ENCODE measurements at places on chromosomes 16 and 17.

DNA sequence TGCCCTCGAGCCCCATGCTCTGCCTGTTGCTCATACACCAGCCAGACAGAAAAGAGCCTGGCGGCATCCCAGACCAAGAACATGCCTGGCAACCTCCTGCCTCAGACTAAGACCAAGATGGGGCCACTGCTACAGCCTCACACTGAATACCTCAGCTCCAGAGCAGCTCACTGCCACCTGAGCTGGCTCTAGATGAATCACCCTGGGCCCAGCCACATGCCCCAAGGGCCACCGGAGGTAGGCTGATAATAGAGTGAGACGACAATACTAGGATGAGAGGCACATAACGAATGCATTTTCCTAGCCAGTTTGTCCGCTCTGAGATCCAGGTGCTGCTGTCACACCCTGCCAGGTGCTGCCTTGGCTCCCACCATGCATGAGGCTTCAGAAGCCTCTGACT lies 13.0 kb downstream of the PIP4K2B start:
- no peak for DNase-seq

DNA sequence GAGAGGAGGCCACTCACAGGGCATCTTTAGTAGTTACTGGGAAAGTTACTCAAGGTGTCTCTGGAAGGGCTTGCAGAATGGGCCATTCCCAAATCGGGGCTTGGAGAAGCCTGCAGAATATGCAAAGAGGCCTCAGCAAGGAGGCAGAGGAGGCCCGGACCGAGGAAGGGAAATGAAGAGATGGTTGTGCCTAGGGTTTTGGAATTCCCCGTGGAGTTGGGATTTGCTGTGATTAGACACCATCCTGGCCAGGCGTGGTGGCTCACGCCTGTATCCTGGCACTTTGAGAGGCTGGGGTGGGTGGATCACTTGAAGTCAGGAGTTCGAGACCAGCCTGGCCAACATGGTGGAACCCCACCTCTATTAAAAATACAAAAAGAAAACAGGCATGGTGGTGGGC lies 193.0 kb downstream of the IRF8 start:
- DNase-seq = no peak

DNA sequence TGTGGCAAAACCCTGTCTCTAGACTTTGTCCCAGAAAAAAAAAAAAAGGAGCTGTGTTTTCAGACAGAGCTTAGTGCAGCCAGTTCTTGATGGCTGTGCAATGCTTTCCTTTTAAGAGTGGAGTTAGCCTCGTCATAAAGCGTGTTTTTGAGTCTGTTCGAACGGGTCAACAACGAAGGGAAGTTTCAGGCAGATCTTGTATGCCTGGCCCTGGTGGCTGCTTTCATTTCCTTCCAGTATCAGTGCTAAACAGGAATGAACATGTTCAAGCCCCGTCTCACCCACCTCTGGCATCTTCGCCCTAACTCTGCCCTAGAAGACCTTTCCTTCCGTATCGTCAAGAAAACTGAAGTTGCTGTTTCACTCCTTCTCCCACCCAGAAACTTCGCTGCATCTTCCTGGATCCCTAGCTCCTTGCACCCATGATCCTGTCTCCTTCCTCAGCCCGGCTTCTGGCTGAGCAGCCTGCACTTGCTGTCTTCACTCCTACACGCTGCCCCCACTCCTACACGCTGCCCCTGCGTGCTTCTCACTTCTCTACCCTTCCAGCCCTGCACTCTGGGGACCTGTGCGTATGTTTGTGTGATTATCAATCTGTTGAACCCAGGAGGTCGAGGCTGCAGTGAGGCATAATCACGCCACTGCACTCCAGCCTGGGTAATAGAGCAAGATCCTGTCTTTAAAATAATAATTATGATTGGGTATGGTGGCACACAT lies 55.3 kb downstream of the USP10 start:
- no peak for DNase-seq

DNA sequence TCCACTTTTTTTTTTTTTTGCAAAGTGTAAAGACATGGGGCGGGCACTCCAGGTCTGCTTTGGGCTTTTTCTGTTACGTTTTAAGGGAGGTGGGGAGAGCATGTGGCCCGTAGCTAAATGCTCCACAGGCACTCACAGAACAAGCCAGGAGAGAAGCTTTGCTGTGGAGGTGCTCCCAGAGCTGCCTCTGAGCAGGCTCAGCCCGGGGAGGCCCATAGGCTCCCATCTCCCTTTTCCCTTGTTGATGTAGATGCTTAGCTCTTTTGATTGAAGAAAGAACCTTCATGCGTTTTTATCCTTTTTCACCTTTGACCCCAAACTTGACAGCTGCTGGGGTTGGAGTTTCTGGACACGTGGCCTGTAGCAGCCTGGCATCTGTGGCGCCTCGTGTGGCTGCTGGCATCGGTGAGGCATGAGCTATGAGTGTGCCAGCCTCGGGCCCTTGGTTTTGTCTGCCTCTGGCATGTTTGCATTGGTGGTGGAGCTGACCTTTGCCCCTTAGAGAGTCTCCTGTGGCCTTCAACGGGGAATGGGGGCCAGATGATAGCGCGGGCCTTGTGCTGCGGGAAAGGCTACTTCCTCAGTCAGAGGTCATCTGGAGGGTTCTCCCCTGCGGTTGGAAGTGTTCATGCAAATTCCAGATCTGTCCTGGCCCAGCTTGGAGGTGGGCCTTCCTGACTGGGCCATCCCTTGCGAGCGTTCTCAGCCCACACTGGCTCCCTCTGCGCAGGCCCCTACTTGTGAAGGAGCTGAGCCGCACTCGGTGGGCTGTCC lies 20.0 kb upstream of the IL17C start:
- peak; percentile 19 for DNase-seq

DNA sequence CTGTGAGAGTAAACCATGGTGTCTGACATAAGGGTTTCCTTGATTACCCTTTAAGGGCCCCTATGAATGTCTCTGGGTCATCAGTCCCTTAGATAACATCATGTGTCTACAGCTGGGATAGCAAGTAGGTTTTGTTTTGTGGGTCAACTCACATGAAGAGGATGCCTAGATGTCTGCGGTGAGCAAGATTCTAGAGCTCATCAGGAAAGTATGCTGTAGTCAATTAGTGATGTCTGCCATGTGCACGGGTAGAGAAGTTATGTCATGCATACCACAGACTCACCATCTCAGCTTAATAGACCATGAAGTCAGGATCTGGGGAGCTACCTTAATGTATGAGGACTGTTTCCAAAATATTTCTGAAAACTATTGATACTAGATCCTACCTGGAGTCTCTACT lies 57.5 kb downstream of the CDH13 start:
- DNase-seq = no peak

DNA sequence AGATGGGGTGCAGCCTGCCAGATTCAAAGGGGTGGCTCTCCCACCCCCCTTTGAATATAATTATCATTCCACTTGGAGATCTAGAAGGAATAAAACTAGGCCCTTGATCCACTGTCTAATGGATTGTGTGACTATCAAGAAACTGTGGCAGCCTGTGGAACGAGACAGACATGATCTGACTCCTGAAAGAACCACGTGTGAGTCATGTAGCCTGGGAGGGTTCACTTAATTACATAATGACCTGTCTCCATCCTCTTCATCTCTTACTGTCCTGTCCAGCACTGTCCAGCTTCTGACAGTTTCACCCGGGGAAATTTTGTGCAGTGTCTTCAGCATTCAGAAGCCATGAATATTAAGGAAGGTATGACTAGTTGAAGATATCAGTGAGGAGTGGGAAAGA lies 43.3 kb upstream of the CDH13 start:
- no peak for DNase-seq

GRCh38 chr16:66275775-66276428 lies 90.6 kb upstream of the CDH5 start:
- peak; percentile 78 for DNase-seq

DNA sequence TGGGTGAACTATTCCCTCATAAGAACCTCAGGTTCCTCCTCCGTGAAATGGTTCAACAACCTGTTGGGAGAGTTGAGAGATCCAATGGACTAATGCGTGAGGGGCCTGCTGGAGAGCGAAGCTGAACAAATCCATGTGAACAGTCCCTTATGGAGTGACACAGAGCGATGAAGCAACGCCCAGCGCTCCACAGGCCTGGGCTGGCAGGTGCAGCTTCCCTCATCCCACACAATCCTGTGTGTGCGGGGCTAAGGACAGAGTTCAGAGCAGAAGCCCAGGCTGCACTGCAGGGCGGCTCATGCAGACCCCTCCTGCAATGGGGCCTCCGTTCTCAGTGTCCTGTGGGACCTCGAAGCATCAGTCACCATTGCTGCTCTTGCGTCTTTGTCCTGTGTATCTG lies 90.4 kb downstream of the KCNJ12 start:
- no peak for DNase-seq

- DNase-seq = no peak
These were observed 220.4 kb downstream of the CBLN1 start for GRCh38 chr16:49061137-49061714.

DNA sequence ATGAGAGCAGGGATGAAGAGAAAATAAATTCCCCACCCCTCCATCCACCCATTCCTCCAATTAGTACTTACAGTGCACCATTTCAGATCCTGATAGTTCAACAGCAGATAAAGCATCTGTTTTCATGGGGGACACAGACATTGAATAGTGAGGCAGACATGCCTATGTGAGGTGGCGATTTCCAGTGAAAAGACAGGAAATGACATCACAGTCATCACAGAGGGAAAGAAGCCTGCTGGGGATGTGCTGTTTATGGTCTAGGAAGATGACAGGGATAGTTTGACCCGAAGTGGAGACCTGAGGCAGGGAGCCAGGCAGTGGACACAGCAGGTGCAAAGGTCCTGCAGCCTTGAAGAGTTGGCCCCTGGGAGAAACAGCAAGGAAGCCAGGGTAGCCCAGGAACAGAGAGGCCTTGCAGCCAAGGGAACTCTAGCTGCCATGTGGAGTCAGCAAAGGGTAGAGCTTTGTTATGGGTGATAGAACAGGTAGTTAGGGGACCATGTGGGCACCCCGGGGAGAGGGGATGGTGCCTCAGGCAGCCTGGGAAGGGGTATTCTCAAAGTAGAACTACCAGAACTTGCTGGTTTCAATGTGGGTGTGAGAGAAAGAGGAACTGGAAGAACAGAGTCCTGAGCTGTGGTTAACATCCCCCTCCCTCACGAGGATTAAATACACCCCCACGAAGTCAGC lies 256.6 kb downstream of the CPPED1 start:
- DNase-seq = no peak

DNA sequence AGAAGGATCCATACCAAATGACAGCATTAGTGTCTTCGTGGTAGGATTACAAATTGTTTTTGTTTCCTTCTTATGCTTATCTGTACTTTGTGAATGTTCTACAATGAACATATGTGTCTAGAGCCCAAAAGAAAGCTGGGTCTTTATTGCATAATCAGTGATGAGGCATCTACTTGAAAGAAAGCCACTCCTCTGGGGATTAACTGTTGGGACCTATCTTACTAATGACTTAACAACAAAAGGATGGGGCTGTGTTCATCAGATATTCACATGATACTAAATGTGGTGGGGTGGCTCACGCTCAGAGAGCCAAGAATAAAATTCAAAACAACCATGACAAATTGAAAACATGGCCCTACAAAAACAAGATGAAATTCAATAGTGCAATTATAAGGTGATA lies 160.2 kb downstream of the RGS9 start:
- DNase-seq = peak; percentile 92

DNA sequence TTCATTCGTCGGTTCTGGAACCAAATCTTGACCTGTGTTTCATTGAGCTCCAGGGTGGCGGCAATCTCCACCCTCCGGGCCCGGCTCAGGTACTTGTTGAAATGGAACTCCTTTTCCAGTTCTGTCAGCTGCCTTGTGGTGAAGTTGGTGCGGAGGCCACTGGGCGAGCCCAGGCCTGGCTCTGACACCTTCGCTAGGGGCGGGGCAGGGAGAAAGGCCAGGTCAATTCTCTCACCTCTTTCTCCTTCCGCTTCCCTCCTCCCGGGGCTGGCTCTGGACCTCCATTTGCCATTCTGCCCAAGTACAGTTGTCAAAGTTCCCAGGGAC lies 1.2 kb downstream of the HOXB1 start:
- no peak for DNase-seq

- DNase-seq = peak; percentile 67
These were observed 15.7 kb downstream of the CAVIN1 start for GRCh38 chr17:42407289-42407836.

DNA sequence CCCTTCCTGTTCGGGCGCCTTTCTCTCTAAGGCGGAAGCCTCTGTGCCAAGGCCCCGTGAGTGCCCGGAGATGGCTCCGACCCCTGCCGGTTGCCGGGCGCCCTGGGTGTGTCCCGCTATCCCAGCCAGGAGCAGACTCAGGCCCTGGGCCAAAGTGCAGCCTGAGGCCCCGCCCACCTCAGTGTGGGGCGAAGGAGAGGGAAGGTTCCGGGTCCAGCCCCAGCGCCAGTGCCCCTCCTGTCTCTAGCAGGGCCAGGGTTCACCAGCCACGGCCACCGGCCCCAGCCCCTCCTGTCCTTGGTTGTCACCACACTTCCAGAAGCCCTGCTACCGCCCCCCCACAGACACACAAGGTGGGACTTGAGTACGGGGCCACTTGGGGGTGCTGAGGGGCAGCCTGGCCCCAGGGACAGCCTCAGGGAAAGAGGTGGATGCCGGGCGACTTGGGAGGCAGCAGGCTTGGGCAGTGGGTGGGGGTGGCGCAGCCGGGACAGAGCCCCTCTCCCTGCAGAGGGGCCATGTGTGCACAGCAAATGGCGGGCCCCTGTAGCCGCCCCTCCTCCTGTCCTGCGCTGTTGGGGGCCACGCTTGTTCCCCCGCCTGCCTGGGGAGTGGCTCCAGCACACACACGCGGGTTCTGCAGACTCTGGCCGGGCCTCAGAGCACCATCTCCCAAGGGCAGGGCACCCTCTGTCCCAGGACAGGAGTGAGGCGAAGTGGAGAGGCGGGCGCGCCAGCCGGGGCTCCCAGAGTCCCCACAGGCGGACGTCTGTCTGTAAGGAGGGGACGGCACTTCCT lies 6.0 kb downstream of the C1QTNF8 start:
- DNase-seq = no peak

- DNase-seq = no peak
These were observed 11.5 kb upstream of the P2RX1 start for GRCh38 chr17:3927628-3928340.

DNA sequence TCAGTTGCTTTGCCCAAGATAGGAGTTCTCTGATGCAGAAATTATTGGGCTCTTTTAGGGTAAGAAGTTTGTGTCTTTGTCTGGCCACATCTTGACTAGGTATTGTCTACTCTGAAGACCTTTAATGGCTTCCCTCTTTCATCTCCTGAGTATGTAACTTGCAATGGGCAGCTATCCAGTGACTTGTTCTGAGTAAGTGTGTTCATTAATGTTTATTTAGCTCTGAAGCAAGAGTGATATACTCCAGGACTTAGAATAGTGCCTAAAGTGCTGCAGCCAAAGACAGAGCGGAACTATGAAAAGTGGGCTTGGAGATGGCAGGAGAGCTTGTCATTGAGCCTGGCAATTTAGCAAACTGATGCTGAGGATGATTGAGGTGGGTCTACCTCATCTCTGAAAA lies 8.8 kb upstream of the TANGO6 start:
- DNase-seq = no peak

GRCh38 chr17:51947160-51947735 lies 211.3 kb downstream of the CA10 start:
- no peak for DNase-seq

GRCh38 chr16:87922250-87922871 lies 14.0 kb downstream of the CA5A start:
- DNase-seq = no peak
